ENCODE measurements at places on chromosomes 11 and 22.

DNA sequence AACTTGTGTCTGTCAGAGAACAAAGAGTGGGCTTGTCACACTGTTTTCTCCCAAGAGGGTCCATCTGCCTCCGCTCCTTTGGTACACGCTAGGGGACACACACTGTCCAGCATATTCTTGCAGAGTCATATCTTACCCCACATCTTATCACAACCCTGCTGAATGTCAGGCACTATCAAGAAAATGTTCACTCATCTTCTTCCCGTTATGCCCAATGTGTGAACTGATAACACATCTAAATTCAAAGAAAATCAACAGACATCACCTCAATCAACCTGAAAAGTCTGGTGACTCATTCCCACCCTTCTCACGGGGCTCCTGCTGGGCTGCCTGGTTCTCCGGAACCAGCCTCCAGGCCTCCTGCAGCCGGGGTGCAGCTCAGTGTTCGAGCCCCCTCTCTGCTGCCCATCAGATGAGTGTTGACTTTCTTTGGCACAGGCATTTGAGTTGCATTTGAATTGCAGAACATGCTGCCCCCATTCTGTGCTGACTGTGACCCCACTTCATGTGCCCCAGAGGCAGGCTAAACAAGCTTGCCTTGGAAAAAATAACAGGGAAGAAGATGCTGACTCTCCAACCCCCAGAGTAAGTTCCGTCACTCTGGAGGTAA, 19.4 kb downstream of the GRAP2 start:
- peak overlapping the region; percentile 75 for H3K4me3 ChIP-seq
- DNase-seq: peak; percentile 71

- no peak for DNase-seq
- peaks cover 20% of the 10 kb centered on the region for H3K27me3 ChIP-seq
- no peaks in the 10 kb centered on the region for H3K4me1 ChIP-seq
- H3K36me3 ChIP-seq: no peaks in the 10 kb centered on the region
- H3K27ac ChIP-seq: no peak overlapping the region
These were observed 461.5 kb downstream of the OPCML start for GRCh38 chr11:133070791-133071190.

- no peaks in the 10 kb centered on the region for H3K4me1 ChIP-seq
- no peak for DNase-seq
- H3K4me3 ChIP-seq: no peak overlapping the region
- H3K27ac ChIP-seq: no peak overlapping the region
- peaks cover 14% of the 10 kb centered on the region for H3K36me3 ChIP-seq
These were observed 50.1 kb upstream of the PHOX2A start for GRCh38 chr11:72293910-72294615.

GRCh38 chr22:40487663-40488249, 117.4 kb downstream of the SGSM3 start:
- no peak overlapping the region for H3K27ac ChIP-seq
- H3K27me3 ChIP-seq: no peaks in the 10 kb centered on the region
- no peak overlapping the region for H3K4me3 ChIP-seq
- no peak for DNase-seq
- H3K4me1 ChIP-seq: peaks cover 42% of the 10 kb centered on the region
- H3K36me3 ChIP-seq: peaks cover 3% of the 10 kb centered on the region

- H3K36me3 ChIP-seq: peaks cover 16% of the 10 kb centered on the region
- DNase-seq: no peak
- no peaks in the 10 kb centered on the region for H3K4me1 ChIP-seq
- no peak overlapping the region for H3K4me3 ChIP-seq
- H3K27ac ChIP-seq: no peak overlapping the region
These were observed 14.2 kb downstream of the E2F8 start for GRCh38 chr11:19226378-19227195.

GRCh38 chr11:43360361-43361032, 1.8 kb downstream of the TTC17 start:
- H3K27ac ChIP-seq: no peak overlapping the region
- peaks cover 40% of the 10 kb centered on the region for H3K4me1 ChIP-seq
- H3K36me3 ChIP-seq: peaks cover 8% of the 10 kb centered on the region

- no peaks in the 10 kb centered on the region for H3K27me3 ChIP-seq
- DNase-seq: no peak
- H3K4me3 ChIP-seq: no peak overlapping the region
- H3K4me1 ChIP-seq: peaks cover 8% of the 10 kb centered on the region
These were observed 406.3 kb downstream of the ETS1 start for GRCh38 chr11:128181088-128181480.

DNA sequence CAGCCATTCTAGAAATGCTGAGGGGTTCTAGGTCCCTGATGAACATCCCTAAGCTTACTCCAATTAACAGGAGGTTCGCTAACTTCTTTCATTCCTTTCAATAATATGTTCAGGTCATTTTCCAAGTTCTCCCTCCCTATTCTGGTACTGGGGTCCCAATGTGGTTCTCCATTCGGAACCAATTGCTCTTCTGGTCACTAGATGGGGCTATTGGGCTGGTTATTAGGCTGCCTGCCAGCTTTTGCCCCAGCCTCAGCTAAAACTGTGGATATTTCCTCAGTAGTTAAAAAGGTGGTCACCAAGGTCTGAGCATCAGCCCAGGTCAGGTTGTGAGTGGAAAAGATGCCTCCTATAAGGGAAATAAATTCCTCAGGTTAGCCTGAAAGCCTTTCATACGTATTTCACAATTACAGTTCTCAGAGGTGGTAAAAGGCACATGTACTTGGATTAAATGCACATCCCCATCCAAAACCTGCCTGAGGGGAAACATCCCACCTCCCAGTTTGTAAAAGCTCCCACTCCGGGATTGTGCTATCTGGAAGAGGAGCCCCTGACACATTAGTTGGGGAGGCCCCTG, 161.1 kb upstream of the CCDC179 start:
- no peak overlapping the region for H3K27ac ChIP-seq
- H3K4me1 ChIP-seq: no peaks in the 10 kb centered on the region
- DNase-seq: peak; percentile 14
- no peaks in the 10 kb centered on the region for H3K27me3 ChIP-seq
- H3K4me3 ChIP-seq: no peak overlapping the region
- no peaks in the 10 kb centered on the region for H3K36me3 ChIP-seq

- H3K27ac ChIP-seq: no peak overlapping the region
- no peaks in the 10 kb centered on the region for H3K36me3 ChIP-seq
- DNase-seq: no peak
- peaks cover 12% of the 10 kb centered on the region for H3K4me1 ChIP-seq
- H3K4me3 ChIP-seq: no peak overlapping the region
These were observed 10.3 kb downstream of the GRK3 start for GRCh38 chr22:25574736-25575135.

DNA sequence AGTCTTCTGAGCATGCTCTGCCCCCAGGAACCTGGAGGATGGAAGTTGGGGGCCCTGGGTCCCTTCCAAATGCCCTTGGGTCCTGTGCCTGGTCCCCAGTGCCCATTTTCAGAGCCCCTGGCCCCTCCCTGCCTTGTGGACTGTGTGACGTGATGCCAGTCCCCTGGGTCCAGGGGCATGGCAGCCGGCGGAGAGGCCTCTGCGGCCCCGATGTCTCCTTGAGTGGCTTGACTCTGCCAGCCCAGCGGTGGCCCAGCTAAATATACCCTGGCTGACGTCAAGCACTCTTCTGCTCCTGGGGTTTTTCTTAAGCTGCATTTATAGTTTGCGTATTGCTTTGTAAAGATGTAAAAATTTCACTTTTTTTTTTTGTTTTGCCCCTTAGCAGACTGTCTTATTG, 35.2 kb upstream of the PARVG start:
- peaks cover 2% of the 10 kb centered on the region for H3K27me3 ChIP-seq
- no peaks in the 10 kb centered on the region for H3K36me3 ChIP-seq
- no peak overlapping the region for H3K27ac ChIP-seq
- no peak for DNase-seq

- no peaks in the 10 kb centered on the region for H3K36me3 ChIP-seq
- no peak for DNase-seq
- no peaks in the 10 kb centered on the region for H3K27me3 ChIP-seq
- H3K4me3 ChIP-seq: no peak overlapping the region
These were observed 13.7 kb downstream of the KMT5B start for GRCh38 chr11:68199295-68199987.

DNA sequence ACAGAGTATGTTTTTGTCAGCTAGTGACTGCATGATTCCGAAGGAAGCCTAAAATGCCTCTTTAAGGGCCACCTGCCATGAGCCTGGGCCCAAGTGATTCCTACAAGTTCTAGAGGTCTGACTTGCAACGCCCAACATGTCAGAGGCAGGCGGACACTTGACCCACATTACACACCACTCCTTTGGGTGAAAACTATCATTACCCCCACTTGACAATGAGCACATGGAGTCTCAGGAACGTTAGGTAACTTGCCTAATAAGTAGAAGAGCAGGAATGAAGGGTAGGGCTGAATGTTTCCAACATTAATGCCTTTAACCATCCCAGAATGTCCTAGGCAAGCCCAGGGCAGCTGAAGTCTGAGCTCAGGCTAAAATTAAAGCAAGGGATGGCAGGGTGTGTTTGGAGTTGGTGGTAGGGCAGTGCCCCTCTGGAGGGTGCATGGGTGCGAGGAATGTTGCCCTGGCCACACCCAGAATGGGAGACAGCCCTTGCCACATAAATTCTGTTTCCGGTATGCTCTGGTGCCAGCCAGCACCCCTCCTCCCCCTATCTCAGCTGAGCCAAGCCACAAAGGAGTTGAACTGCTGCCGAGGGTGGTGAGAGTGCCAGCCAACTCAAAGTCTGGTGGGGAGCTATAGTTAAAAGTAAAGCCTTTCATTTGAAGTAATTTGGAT, 2.5 kb downstream of the PLAAT2 start:
- H3K27ac ChIP-seq: no peak overlapping the region
- H3K36me3 ChIP-seq: no peaks in the 10 kb centered on the region
- DNase-seq: peak; percentile 38
- H3K4me3 ChIP-seq: no peak overlapping the region

DNA sequence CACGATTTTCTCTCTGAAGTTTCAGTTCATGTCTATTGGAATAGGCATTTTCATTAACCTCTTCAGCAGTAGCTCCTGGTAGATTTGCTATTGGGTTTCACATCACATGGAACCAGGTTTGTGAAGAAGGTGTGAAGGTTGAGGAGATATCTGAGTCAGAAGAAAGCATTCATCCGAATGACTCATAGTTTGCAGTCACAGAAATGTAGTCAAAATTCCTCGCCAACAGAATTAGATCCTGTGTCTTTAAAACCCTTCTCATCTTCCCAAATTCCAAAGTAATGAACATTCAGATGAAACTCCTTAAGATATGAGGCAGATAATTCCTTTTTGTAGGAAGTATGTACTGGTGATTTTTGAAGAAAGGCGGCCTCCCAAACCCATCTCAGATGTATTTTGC, 125.0 kb upstream of the LARGE1 start:
- no peaks in the 10 kb centered on the region for H3K4me1 ChIP-seq
- H3K36me3 ChIP-seq: no peaks in the 10 kb centered on the region
- H3K27me3 ChIP-seq: no peaks in the 10 kb centered on the region
- DNase-seq: no peak
- no peak overlapping the region for H3K4me3 ChIP-seq
- H3K27ac ChIP-seq: no peak overlapping the region

DNA sequence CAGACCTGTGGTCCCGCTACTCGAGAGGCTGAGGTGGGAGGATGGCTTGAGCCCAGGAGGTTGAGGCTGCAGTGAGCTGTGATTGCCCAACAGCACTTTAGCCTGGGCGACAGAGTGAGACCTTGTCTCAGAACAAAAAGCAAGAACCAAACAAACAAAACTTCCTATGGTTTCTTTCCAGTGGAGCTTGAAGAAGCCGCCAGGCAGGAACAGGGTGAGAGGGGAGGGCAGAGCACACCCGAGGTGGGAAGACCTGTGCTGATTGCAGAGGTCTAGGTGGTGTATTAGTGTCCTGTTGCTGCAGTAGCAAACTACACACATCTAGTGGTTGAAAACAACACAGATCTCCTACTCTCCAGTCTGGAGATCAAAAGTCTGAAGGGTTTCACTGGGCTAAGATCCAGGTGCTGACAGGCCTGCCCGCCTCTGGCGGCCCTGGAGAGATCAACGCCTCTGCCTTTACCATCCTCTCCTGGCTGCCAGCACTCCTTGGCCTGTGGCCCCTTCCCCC, 10.5 kb downstream of the ARHGEF17 start:
- H3K4me3 ChIP-seq: no peak overlapping the region
- H3K4me1 ChIP-seq: peaks cover 5% of the 10 kb centered on the region
- no peak for DNase-seq
- H3K27me3 ChIP-seq: no peaks in the 10 kb centered on the region
- no peak overlapping the region for H3K27ac ChIP-seq

GRCh38 chr22:44782363-44782963, 30.1 kb downstream of the ARHGAP8 start:
- H3K36me3 ChIP-seq: no peaks in the 10 kb centered on the region
- DNase-seq: no peak
- no peak overlapping the region for H3K4me3 ChIP-seq

DNA sequence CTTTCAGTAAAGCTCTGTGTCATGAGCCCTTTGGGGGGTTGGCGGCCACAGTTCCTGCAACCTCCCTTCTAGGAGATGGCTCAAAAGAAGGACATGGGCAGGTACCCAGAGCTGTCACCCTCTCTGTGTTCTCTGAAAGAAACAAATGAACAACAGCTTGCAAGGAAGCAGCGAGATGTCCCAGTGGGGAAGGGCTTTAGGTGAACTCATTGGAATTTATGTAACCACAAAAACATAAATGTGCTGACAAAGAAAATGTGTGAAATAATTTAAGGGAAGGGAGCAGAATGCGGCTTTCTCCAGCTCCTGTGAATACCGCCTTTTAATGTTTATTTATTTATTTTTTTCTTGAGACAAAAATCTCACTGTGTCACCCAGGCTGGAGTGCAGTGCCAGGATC, 3.3 kb downstream of the PARVG start:
- no peak overlapping the region for H3K4me3 ChIP-seq
- peaks cover 15% of the 10 kb centered on the region for H3K4me1 ChIP-seq
- H3K36me3 ChIP-seq: peaks cover 8% of the 10 kb centered on the region
- no peaks in the 10 kb centered on the region for H3K27me3 ChIP-seq
- no peak overlapping the region for H3K27ac ChIP-seq
- DNase-seq: no peak

- no peak for DNase-seq
- H3K4me3 ChIP-seq: no peak overlapping the region
- H3K27ac ChIP-seq: no peak overlapping the region
- H3K27me3 ChIP-seq: peaks cover 11% of the 10 kb centered on the region
- H3K36me3 ChIP-seq: no peaks in the 10 kb centered on the region
- H3K4me1 ChIP-seq: no peaks in the 10 kb centered on the region
These were observed 104.8 kb upstream of the NAV2 start for GRCh38 chr11:19607656-19608360.

GRCh38 chr11:34840736-34841386, 75.3 kb downstream of the APIP start:
- DNase-seq: peak; percentile 32
- peaks cover 8% of the 10 kb centered on the region for H3K27me3 ChIP-seq
- no peak overlapping the region for H3K27ac ChIP-seq
- no peaks in the 10 kb centered on the region for H3K4me1 ChIP-seq

GRCh38 chr11:67293090-67293489, 4.0 kb downstream of the ANKRD13D start:
- DNase-seq: peak; percentile 33
- peaks cover 50% of the 10 kb centered on the region for H3K36me3 ChIP-seq
- peak overlapping the region; percentile 14 for H3K4me3 ChIP-seq

- DNase-seq: no peak
- no peaks in the 10 kb centered on the region for H3K27me3 ChIP-seq
- H3K4me1 ChIP-seq: peaks cover 14% of the 10 kb centered on the region
- no peak overlapping the region for H3K4me3 ChIP-seq
- peaks cover 16% of the 10 kb centered on the region for H3K36me3 ChIP-seq
These were observed 6.3 kb downstream of the TCP11L1 start for GRCh38 chr11:33045551-33046255.

GRCh38 chr11:131845255-131845654, 474.8 kb downstream of the NTM start:
- no peak overlapping the region for H3K27ac ChIP-seq
- no peaks in the 10 kb centered on the region for H3K36me3 ChIP-seq
- DNase-seq: no peak

GRCh38 chr11:350723-351255, 18.5 kb upstream of the B4GALNT4 start:
- H3K4me3 ChIP-seq: no peak overlapping the region
- H3K4me1 ChIP-seq: peaks cover 35% of the 10 kb centered on the region
- peaks cover 4% of the 10 kb centered on the region for H3K36me3 ChIP-seq
- H3K27ac ChIP-seq: no peak overlapping the region
